Activated CD4-positive, alpha-beta T cell treated with anti-CD3 and anti-CD28 coated beads for 1 hour (primary cell): ENCODE measurements at places on chromosomes 4 and X.

DNA sequence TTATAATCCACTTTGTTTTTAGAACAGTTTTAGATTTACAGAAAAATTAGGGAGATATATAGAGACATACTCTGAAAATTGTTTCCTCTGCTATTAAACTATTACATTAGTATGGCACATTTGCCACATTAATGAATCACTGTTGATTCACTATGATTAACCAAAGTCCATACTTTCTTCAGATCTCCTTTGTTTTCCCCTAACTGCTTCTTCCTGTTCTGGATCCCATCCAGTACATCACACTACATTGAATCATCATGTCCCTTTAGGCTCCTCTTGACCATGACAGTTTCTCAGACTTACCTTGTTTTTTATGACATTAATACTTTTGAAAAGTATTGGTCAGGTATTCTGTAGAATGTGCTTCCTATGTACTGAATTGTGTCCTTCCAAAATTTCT is 109.2 kb upstream of the EDNRA start:
- DNase-seq, result no peak

- DNase-seq, result no peak
Observed at GRCh38 chrX:68829582-68830418, 979 bp downstream of the EFNB1 start.

DNA sequence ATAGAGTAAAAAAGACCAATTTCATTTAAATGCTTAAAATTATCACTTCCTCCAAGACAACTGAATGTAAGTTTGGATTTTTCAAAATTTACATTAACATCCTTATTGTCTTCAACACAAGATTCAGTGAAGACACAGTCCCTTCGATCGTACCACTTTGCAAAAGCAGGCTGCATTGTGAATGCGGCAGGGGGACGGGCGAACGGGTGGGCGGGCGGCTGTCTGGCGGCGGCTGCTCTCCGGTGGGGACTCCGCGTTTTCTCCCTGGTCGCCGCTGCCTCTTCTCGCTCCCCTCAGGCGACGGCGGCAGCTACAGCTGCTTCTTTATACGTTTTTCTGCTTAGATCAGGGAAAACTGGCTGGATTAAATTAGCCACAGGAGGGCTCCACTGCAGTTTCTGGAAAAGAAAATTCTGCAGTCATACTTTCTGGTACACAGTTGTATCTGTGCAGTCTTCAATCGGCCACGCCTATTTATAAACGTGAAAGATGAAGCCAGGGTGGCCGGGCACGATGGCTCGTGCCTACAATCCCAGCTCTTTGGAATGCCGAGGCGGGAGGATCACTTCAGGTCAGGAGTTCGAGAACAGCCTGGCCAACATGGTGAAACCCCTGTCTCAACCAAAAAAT is 33.9 kb upstream of the HPF1 start:
- no peak for DNase-seq

GRCh38 chr4:126776361-126776760 is 856.4 kb upstream of the INTU start:
- DNase-seq, result no peak

DNA sequence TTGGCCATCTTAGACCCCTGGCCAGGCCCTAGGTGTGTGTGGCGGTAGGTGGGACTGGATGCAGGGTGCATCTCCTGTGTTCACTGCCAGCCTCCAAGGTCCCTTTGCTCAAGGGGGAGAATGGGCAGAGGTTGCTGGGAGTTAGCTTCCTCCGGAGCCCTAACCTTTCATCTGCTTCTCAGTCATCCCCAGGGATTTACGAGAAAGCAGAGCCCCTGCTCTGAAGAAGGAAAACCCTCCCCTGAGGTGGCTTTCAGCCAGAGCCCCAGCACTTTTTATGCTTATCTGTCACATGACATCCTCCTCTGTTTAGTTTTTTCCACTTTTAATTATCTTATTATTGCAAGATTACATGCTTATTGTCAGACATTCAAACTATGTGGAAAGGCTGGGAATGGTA is 44.9 kb upstream of the DDX3X start:
- DNase-seq, result no peak

DNA sequence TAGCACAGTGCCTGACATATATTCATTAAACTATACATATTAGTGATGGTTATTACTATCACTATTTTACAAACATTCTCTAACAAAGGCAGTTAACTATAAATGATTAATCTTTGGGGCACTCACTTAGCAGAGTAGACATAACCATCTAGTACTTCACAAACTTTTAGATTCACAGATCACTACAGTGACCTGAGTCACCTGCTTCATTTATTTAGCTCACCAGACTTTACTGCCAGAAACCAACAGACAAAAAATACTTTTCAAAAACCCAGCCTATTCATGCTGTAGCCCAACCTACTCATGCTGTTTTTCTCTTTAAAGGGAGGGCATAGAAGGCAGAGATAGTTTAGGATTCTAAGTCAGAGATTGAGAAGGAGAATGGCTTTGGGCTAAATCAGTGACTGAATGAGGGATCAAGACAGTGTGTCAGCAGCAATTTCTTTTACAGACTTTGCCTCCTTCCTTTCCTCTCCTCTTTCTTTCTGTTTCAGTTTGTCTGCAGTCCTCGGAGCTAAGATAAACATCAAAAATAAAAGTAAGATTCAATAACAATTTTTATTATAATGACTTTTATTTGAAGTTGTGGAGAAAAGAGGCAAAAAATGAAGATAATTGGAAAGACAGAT is 34.7 kb upstream of the PDE5A start:
- no peak for DNase-seq

DNA sequence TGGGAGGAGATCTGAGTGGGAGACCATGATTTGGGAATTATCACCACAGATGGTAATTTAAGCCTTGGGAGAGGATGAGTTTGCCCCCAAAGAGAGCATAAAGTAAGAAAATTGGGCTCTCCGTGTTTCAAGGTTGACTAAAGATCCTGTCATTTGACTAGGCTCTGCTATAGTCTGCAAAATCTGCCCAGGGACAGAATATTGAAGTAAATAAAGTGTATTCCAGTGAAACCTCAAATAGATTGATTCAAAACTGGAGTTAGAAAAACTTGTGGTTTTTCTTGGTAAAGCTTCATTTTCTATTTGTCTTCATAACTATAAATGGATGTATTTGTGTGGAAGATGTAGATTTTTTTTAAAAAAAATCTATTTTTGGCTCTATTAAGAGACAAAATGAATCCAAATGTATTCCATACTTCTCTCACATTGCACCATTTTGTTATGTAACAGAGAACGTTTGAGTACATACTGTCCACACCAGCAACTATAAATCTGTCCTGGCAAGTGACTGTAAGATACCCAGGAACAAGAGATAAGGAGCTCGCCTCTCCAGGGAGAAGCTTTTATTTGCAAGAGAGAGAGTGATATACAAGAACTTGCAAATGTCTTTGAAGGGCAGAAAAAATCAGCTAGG is 170.2 kb downstream of the CBR4 start:
- no peak for DNase-seq

GRCh38 chr4:75015627-75016026 is 82.7 kb downstream of the PARM1 start:
- DNase-seq, result no peak

- DNase-seq, result no peak
Observed at GRCh38 chrX:82362550-82362949, 1145.5 kb upstream of the POU3F4 start.

DNA sequence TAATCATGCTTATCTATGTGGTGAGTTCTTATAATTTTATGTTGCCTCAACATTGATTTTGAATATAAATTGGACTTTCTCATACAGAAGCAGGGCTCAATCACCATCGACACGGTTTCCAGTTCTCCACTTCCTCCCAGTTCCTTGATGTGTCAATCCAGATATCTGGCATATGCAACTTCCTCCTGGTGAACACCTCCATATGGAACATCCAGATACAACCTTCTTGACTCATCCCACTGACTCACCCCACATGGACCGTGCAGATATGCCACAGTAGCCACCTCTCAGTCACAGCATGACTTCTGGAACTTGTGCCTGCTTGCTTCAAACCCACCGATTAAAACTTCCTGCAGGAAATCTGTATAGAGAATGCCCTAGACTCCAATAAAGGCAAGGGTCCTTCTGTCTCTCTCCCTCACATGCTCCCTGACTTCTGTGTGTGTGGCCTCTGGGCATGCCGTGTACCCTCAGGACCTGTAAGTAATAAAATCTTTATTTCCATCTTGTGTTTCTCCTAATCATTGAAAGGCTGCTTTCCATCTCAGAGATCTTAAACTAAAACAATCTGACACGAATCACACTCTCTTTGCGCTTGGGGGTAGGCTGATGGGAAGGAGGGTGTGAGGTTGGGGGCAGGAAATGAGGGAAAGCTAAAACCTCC is 67.0 kb downstream of the HTRA3 start:
- DNase-seq, result no peak

GRCh38 chrX:78922754-78923153 is 22.4 kb upstream of the P2RY10 start:
- no peak for DNase-seq

- no peak for DNase-seq
Observed at GRCh38 chr4:14920237-14920636, 82.0 kb upstream of the CPEB2 start.

GRCh38 chrX:121151293-121151692 is 103.9 kb downstream of the GLUD2 start:
- no peak for DNase-seq

DNA sequence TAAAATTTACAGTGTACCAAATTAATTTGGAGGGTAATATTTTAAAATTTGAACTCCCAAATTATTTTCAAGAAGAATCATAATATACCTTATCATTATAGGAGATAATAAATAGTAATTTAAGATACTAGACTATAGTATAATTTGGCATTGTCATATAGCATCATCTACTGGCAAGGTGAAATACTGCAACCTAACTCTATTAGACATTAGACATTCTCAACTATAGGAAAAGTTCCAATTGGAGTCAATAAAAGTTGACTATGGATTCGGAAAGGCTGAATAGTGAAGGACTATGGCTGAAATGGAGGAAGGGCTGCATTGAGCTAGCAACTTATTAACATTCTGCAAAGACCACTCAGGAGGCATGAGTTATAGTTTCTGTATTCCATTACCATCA is 113.0 kb downstream of the PRDM5 start:
- DNase-seq, result no peak

DNA sequence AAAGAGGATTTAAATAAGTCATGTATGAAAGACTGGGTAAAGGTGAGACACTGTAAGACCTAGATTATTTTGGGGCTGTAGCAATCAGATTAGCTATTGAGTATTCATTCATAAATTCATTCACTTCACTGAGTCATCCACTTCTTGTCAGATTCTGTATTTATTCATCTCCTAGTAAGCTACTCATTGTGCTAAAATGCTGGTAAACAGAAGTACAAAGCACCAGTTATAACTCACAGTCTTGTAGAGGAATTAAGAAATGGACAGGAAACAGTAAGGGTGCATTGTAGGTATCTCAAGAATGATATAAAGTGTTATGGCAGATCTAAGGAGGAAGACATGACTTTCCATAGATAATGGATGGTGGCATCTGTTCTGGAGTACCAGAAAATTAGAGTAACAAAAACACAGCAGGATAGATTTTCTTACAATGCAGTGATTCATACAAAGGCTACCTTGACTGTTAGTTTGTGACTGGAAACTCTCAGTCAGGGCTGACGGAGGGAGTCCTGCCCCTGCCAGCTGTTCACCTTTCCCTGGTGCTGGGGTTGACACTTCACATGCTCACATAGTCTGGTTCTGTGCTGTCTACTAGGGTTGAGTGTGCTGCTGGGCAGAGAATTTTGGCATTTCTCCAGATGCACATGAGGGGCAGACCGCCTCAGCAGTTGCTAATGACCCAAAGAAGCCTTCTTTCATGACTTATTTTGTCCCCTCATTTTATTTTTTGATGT is 26.5 kb upstream of the HAND2 start:
- DNase-seq, result no peak

GRCh38 chr4:4388311-4388790 is 1.4 kb downstream of the NSG1 start:
- DNase-seq, result no peak

DNA sequence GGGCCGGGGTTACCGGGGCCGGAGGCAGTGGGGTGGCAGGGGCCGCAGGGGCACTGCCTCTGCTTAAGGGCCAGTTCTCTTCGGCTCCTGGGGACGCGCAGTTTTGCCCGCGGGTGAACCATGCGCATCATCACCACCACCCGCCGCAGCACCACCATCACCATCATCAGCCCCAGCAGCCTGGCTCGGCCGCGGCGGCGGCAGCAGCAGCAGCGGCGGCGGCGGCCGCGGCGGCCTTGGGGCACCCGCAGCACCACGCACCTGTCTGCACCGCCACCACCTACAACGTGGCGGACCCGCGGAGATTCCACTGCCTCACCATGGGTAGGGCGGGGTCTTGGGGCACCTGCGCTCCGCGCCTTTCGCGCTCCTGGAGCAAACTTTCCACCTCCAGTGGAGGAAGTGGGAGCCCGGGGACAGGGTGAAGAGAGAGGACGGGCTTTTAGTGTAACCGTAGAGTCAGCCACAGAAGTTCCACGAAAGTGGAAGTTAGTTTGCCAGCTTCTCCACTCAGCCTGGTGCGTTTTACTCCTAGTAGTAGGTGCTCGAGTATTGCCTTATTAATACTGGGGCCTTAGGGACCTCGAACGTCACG is 729 bp downstream of the GSX2 start:
- no peak for DNase-seq

DNA sequence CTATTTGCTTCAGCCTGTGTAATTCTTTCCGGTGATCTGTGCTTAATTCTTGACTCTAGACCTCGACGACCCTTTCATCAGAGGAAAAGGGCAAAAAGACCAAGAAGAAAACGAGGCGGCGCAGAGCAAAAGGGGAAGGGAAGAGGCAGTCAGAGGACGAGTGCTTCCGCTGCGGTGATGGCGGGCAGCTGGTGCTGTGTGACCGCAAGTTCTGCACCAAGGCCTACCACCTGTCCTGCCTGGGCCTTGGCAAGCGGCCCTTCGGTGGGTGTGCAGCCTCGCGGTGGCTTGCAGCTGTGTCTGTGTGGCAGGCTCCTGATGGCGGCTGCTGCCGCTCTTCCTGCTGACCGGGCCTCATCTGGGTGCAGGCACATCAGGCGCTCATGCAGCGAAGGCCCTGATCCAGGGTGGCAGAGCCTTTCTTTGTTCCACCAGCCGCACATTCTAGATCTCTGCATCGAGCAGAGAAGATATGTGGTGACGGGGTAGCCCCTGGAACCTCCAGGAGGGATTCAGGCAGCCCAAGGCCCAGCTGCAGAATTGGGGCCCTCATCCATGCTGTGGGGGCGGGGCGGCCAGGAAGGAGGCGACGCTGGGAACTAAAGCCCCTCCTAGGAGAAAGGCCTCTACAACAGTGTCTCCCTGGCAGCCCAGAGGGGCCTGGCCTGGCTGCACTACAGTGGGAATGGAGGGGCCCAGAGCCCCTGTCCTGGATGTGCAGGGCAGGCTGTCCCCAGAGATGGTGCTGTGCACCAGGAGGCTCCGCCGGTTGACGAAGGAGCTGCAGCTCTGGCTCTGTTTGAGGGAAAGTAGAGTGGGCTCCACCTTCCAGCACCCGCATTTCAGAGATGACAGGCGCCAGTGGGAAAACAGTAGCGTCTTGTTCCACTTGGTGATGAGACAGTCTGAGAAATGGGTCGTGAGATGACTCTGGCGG is 32.1 kb downstream of the NELFA start:
- DNase-seq, result no peak

- DNase-seq, result no peak
Observed at GRCh38 chrX:54181202-54181953, 1.7 kb downstream of the FAM120C start.
